ENCODE measurements at places on chromosomes 4 and X.

DNA sequence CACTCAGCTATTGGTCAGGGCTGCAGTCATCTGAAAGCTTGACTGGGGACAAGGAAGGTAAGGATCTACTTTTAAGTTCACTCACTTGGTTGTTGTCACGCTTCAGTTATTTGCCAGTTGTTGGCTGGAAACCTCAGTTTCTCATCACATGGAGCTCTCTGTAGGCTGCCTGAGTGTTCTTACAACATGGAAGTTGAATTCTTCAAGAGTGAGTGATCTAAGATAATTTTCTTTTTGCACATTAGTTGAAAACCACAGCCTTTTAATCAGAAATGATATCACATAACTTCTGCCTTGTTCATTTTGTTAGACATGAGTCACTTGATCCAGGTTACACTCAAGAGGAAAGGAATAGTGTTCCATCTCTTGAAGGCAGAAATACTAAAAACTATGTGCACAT, 552.7 kb downstream of the RAPGEF2 start:
- DNase-seq, result no peak

DNA sequence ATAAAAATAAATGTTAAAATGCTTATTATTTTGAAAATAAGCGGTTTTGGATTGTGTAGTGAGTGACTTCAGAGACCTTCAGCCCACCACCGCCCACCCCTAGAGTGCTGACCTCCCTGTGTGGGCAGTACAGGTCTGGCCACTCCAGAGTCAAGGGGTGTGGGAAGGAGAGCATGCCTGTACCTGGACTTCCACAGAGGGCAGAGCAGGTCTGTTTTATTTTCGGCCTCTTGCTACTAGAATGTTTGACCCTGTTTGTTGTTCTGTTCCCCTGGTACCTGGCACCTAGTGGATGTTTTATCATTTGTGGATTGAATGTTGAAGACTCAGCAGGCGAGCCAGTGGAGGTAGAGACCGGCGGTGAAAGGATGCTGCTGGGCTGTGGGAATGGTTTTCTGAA, 14.3 kb downstream of the PIGG start:
- DNase-seq, result no peak

DNA sequence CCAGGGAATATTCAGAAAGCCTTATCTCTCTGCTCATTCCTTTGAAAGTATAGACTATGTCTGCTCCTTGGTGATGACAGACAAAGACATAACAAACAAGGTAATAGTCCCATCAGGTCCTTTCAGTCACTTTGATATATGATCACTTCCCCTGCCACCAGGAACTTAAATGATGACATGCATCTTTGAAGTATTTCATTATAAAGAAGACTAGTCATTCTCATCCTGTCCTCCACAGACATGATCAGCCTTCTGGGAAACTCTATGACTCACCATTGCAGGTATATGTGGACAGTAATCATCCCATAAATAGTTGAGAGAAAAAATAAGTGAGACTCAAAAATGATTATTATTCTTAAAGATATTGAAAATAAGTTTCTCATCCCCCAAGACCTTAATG, 117.5 kb upstream of the VCX2 start:
- no peak for DNase-seq

- no peak for DNase-seq
Observed at GRCh38 chr4:82371497-82371896, 2.3 kb downstream of the HNRNPD start.

DNA sequence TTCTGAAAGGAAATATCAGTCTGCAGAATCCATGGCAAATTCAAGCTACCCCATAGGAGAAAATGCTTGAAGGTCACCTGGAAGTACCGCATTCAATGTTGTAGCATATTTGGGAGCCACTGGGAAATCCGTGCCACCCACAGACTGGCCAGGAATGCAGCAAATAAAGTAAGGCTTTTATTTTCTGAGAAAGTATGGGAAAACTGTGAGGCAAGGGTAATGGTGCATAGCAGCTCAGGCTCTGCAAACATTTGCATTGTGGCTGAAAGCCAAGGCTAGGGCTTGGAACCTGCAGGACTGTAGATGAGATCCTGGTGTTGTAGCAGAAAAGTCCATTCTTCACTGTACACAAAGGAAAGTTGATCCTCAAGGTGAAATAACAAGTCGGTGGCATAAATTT, 450.9 kb upstream of the NR3C2 start:
- DNase-seq, result no peak

- no peak for DNase-seq
Observed at GRCh38 chr4:41976775-41977516, 4.6 kb upstream of the DCAF4L1 start.

- no peak for DNase-seq
Observed at GRCh38 chr4:3784454-3785291, 18.5 kb downstream of the ADRA2C start.

DNA sequence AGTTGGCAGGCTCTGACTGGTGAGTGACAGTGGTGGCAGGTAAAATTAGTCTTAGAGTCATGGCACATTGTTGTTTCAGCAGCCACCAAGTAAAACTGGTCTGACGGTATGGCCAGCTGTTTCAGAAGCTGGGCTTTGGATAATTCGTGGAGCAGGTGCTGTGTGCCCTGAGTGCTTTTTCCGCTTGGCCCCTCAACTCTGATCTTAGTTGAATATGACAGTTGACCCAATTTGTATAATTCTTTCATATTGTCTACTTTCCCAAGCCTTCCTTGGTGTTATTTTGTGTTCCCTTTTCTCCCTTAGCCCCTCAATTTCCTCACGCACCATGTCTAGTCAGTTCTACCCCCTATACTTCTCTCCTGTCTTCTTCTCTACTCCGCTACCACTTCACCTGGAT, 32.0 kb downstream of the CDS1 start:
- no peak for DNase-seq

GRCh38 chrX:78123190-78123589, 16.3 kb downstream of the TAF9B start:
- no peak for DNase-seq

GRCh38 chr4:151067316-151067970, 32.0 kb upstream of the RPS3A start:
- no peak for DNase-seq

GRCh38 chr4:140258476-140258875, 104.5 kb upstream of the MAML3 start:
- DNase-seq, result no peak

DNA sequence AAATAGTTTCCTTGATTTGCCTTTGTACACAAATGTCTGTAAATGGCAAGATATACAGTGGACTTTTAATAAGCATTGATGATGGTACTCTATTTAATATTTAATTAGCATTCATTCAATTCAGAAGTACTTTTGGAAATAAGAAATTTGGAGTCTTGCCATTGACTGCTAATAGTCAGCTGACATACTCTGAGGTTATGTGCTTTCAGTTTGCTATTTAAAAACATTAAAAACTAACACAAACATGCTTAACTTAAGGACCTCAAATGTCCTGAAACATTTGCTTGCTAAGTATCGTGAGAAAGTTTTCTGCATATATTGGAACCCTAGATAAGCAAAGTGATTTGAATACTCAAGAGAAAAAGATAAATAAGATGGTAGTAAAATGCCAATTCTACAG, 64.6 kb downstream of the REELD1 start:
- DNase-seq, result no peak

DNA sequence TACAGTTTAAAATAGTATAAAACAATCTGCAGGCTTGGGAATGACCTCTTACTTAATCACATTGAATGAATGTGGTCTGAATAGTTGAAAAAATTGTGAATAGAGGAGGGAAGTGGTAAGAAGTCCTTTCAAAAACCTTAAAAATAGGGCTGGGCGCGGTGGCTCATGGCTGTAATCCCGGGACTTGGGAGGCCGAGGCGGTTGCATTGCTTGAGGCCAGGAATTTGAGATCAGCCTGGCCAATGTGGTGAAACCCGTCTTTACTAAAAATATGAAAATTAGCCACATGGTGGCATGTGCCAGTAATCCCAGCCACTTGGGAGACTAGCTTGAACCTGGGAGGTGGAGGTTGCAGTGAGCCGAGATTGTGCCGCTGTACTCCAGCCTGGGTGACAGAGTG, 36.5 kb downstream of the HERC3 start:
- DNase-seq, result no peak

GRCh38 chr4:170226288-170226687, 136.5 kb upstream of the AADAT start:
- DNase-seq, result no peak

DNA sequence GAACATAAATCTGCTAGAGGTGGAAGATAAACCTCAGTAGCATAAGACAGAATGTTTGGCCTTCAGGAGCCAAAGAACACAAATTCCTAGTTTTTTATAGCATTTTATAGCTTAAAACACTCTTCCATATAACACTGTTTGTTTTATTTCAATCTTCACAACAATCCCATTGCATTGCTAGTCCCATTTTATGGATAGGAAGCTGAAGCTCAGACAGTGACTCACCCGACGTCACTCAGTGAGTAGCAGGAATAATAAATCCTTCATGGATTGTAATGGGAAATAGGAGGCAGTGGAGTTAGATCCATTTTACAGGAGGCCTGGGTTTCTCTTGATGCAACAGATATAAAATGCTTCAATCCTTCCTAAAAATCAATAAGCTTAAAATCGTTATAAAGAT, 217.5 kb downstream of the RAB28 start:
- DNase-seq, result no peak

DNA sequence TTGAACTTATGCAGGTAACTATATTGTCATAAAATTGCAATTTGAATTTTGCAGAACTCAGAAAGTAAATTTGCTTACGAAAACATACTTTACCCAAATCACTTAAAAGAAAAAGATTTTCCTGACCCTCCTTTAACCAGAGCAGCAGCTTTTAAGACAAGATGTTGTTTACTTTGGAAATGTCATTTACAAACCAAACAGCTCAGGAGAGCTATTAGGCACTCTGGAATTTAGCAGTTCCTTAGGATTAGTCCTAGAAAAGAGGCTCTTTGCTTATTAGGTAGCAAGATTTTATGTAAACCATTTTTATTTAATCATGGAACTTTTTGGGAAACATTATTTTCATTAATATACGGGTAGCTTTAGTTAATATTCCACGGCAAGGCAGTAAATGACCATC, 765.7 kb upstream of the POU3F4 start:
- no peak for DNase-seq

GRCh38 chrX:8729811-8730210, 2.1 kb downstream of the ANOS1 start:
- no peak for DNase-seq

GRCh38 chr4:114017120-114017917, 37.9 kb upstream of the ARSJ start:
- no peak for DNase-seq
